ENCODE measurements at places on chromosomes 3 and 15.
A peak's percentile ranks its signal among the peaks of the same experiment; 100 is the strongest.

DNA sequence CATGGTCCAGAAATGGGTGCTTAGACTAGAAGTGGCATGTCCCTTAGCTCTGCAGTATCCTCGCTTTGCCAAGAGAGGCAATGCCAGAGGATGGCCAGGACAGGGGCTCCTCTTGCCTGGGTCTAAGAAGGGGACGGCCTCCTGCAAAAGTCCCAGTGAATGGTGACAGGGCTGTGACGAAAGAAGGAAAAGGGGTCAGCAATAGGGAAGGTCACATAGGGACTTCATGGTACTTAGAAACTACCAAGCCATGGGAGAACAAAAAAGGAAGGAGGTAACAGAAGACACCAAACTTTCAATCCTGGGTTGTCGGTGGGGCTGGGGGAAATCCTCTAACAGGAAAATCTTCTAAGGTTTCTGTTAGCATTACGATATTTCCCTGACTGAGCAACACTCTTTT is 36.2 kb upstream of the ATOSA start:
- no peak for DNase-seq

GRCh38 chr3:122030381-122031122 is 8.5 kb upstream of the ILDR1 start:
- DNase-seq: peak; percentile 31

DNA sequence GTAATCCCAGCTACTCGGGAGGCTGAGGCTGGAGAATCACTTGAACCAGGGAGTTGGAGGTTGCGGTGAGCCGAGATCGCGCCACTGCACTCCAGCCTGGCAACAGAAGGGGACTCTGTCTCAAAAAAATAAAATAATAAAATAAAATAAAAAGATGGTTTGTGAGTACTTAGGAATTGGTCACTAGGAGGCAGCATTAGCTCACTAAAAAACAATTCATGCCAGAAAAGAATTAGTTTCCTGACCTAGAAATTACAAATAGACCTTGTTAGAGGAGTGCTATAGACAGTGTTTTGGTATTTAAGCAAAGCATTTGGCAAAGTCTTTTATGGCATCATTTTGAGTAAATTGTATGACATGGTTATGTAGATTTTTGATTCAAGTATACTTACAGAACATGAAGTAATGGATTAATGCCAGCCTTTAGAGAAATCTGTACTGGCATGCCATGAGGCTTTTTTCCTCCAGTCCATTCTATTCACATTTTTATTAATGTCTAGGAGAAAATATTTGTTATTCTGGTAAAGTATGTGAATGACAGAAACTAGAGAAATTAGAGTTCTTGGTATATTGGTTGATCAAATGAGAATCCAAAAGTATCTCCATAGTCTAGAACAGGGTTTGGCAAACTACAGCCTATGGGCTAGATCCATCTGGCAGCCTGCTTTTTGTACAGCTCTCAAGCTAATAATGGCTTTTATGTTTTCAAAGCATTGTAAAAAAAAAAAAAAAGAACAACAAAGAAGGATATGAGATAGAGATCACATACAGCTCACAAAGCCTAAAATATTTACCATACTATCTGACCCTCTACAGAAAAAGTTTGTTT is 81.6 kb downstream of the LRRC49 start:
- no peak for DNase-seq

GRCh38 chr15:47954196-47954595 is 166.6 kb upstream of the SLC24A5 start:
- DNase-seq: no peak

GRCh38 chr3:61005591-61005990 is 245.7 kb downstream of the FHIT start:
- no peak for DNase-seq

GRCh38 chr15:78394026-78394425 is 44.0 kb upstream of the IREB2 start:
- DNase-seq: no peak

GRCh38 chr3:49812916-49813496 is 747 bp downstream of the UBA7 start:
- DNase-seq: no peak

DNA sequence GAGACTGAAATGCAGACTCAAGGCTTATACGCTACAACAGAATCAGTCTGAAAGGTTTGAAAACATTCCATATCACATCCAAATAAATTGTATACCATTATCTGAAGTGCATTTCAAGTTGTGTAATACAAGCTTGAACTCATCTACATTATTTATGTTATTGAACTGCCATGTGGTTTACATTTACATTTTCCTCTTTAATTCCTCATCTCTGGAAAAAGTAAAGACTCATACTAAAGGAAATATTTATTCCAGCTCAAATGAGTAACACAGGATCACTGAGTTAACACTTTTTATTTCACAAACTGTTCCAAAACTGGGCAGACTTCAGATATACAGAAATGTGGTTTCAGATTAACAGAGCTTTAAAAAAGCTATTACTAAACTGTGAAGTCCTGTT is 282.5 kb downstream of the ULK4 start:
- no peak for DNase-seq

- DNase-seq: no peak
These were observed 244.4 kb downstream of the EDEM1 start for GRCh38 chr3:5431811-5432378.

DNA sequence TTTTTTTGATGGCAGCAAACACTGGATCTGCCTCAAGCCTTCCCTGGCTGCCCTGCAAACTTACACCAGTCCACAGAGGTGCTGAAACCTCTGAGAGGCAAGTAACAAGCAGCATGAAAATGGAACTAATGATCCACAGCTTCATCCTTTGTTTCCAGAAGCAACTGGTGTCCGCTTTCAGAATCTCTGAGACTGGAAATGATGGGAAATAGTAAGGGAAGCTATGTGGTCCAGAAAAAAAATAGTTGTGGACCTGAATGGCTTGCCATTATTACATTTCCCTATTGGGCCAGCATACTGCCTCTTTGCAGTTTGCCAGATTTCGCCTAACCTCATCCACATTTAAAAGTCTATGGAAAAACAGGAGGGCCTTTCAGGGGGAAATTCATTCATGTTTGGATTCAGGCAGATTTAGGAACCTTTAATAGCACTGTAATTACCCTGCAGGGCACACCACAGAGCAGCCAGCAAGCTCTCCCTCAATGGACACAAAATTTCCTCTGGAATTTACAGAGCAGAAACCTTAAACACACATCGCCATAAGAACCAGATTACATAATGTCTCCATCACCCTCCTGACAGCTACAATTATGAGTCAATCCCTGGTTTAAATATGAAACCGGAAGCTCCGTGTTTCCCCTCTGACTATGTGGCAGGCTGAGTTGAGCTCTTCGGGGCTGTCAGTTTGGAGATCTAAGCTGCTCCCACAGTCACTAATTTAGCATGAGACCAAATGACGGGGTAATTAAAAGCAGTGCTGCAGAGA is 134.4 kb downstream of the TMCO5A start:
- peak; percentile 39 for DNase-seq

DNA sequence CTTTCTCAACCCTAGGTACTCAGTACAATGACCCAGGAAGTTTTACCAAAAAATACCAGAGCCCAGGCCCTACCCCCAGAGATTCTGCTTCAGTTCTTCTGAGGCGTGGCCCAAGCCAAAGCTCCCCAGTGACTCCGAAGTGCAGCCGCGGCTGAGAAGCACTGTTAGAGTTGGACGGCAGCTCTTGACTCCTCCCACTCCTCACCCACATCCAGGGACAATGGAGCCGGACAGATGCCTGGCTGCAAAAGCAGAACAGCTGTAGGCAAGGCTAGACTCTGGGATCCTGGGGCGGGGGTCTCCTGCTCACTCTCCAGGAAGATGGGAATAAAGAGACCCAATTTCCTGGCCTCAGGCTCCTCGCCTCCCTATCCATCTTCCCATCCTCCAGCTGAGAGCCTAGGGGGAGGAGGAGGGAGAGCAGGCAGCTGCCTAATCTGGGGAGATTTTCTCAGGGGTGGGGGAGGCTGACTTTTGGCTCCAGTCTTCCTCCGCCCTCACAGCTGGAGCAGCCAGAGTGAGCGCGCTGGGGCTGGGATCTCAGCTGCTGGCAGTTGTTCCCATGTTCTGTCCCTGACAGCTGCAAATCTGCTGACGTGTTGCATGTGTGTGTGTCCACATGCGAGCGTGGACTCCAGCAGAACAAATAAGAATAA is 223.8 kb downstream of the OPA1 start:
- DNase-seq: no peak

DNA sequence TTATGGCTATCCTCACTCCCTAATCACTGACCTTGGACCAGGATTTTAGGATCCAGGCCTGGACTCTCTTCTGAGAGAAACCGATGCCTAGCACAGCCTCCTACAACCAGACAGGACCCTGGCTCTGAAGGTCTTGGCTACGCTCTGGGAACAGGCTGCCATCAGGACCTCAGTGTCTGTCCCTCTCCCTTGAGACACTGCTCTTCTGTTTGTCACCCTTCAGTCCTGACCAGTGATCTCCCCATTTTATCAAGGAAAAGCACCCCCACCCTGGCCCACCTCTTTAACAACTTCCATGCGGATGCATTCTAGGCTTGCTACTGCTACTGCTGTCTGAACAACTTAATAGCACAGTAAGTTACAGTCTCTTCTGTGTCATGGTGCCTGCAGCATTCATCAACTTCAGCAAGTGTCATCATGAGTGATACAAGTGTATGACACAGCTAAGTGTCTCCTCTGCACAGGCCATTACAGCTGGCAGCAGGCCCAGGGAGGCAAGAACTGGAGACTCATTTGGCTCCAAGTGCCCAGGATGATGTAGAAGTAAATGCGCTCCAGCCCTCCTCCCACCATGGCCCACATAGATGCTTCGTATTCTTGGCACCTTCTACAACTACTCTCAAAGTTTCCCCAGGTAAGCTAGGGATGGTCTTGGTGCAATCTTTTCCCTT is 302.4 kb downstream of the EPHB1 start:
- DNase-seq: no peak

GRCh38 chr15:83747050-83747717 is 93.3 kb downstream of the ADAMTSL3 start:
- DNase-seq: no peak

DNA sequence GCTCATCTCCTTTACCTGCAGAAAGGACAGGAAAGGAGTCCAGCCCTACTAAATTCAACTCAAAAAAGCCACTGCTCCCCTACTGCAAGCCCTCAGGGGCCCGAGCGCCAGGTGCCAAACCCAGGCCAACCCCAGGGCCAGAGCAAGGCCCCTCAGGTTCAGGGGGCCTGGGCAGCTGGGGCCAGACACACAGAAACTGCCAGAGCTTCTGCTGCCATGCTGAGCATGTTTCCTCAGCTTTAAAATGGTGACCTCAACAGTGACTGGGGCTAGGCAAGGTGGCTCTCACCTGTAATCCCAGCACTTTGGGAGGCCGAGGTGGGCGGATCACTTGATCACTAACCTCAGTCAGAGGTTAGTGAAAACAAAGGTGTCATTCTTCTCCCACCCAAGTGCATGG is 38.8 kb downstream of the KLHL25 start:
- DNase-seq: no peak

DNA sequence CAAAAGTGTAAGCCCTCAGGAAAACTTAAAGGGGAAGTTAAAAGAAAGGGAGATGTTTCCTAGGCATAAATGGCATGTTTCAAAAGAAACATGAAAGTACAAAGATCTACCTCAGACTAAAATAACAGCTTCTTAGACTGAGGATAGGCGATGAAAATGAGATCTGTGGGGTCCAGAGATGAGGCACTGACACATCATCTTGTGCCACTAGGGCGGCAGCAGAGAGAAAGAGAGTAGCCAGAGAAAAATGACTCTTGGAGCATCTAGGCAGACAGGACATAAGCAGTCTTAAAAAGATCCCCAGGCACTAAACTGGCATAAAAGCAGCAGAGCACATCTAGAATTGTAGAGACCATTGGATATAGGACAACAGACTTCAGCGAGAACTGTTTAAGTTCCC is 42.5 kb upstream of the RFX7 start:
- no peak for DNase-seq

GRCh38 chr3:168085491-168086119 is 10.1 kb downstream of the GOLIM4 start:
- DNase-seq: no peak

DNA sequence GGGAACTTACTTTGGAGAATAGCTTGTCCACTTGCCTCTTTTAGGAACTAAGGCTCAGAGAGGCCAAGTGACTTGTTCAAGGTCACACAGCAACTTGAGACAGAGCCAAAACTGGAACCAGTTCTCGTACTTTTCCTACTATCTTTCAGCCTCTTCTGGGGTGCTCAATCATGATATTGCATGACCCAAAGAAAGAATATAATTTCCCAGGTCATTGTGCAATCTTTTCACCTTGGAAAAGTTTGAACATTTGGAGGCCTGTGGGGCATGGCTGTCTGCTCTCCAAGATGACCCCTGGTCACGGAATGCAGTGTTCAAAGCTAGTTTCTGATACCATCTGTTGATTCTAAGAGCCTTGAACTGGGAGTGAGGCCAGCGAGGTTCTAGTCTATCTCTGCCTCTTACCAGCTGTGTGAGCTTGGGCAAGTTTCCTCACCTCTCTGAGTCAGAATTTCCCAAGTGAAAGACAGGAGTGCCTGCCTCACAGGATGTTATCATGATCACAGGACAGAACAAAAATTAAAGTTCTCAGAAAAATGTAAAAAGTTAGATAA is 89.7 kb downstream of the BDH1 start:
- no peak for DNase-seq

DNA sequence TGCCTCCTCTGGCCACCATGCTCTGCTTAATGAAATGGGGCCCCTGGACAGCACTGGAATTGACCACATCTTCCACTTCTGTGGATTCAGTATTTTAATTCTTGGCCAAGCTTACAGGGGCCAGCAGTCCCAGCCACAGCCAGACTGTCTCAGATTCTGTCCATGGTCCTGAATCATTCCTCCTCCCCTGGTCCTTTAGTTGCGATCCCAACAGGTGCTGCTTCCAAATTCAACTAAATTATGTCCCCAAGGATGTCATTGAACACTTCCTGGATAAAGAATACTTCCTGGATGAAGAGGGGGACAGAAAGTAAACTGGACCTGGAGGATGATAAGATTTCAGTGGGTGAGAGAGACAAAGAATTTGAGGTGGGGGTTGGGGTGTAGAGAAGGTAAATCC is 111.1 kb upstream of the FOXB1 start:
- no peak for DNase-seq

Data from CD4-positive, alpha-beta T cell treated with Interleukin-21 for 1 hour (primary cell).